ENCODE measurements at places on chromosomes 2 and 18. TPM values are rescaled to one million over a fixed set of nuclear protein-coding genes. Genes with fewer than 3 reads are reported as not detected.

The C2orf78 gene
- total RNA-seq, result not detected

The SOWAHC gene
- 24.7 TPM for total RNA-seq

The DIPK1C gene
- not detected for total RNA-seq

The SLC11A1 gene
- 0.21 TPM for total RNA-seq

DNA sequence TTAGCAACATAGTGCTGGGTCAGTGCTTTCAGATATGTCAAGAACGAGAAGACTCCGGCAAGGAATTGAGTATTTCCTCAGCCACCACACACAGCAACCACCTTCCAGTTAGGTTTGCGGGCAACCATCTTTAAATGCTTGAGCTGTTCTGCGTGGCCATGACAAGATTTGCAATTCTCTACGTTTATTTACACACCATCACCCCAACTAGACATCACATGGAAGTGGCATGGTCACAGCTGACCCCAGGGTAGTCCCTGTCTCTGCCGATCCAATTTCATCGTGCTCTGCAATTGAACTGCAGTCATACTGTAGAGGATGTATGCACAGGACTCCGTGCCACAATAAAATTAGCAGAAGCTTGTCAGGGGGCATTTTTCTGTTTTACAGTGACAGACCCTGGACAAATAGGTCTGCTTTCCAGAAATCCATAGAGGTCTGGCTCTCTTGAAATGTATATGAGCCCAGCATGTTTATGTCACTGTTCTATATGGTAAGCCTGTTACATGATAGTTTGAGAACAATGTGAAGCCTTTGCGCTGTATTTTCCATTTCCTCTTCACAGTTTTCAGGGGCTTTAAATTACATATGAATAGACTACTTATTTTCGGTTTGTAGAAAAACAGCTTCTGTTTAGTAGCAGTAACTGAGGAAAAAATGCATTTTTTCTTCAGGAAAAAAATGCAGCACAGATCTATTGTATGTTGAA is 605.2 kb downstream of the NR4A2 start:
- DNase-seq, result no peak

GRCh38 chr18:12291690-12292089 is 16.4 kb upstream of the TUBB6 start:
- no peak for DNase-seq

DNA sequence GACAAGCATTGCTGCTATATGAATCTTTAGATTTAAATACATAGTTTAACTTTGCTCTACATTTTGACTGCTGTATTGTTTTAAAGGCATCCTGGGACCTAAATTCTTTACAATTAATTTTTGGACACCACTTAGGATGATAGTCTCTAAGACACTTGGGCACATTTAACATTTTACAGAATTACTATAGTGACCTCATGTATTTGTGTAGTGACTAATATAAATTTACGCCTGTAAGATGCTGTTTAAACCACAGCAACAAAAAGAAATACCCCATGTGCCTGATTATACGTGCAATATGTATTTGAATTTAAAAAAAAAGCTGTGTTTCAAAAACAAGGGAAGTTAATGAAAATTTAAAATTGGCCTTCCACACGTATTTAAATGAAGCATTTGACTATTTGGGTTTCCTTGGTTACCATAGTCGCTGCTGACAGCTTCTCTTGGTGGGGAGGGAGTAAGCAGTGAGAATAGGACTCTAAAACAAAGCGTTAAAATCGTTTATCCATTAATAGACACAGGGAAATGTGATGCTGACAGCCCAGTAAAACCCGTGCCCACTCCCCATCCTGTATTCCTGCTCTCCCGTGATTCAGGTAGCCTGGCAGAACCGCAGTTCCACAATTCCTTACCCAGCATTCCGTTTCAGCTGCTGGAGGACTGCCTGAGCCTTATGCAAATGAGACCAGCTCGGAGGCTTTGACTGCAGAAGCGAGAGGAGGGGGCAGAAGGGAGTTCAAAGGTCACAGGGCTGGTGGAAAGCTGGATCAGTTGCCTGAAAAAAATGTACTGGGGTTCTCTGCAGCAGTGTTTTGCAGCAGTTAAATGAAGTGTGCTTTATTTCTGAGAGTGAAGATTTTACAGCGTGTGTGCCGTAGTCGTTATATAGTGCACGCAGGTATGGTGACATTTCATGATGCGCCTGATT is 104.3 kb downstream of the CSRNP3 start:
- peak; percentile 78 for DNase-seq

DNA sequence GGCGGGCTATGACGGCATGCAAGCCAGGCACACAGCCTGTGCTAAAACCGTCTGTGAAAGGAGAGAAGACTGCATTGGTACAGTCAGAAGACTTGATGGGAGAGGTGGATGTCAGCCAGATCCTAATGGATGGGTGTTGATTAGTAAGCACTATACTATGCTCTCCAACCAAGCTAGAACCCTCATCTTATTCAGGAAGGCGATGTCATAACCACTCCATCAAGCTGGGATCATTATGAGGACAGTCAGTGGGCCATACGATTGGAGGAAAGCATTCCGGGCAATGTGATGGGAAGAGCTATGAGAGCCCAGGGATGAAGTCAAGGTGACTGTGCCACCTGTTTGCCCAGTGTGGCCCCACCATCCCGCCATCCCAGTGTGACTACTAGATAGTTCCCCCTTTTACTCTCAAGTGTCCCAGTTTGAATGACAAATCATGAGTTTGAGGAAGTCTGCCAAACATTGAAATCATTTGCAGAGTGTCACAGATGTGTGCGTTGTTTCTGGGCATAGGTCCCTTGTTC is 66.4 kb downstream of the MRPS9 start:
- no peak for DNase-seq

GRCh38 chr2:112053917-112054846 is 887 bp upstream of the TMEM87B start:
- DNase-seq, result peak; percentile 94

DNA sequence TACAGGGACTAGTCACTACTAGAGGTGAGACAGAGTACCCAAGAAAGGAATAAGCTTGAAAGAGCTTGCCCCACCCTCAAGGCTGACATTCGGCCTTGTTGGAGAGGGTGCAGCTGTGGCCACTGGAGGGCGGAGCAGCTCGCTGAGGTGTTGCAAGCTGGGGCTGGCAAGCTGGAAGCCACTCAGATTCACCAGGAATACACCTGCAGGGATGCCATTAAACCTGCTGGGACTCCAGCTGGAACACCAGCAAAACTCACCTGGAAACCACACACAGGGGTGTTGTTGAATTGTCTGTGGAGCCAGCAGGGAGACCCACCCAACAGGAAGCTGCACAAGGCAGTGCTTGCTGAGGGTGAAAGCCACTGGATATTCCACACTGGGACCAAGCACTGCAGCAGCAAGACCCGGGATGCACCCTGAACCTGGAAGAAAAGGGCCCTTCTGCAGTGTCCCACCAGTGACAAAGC is 26.1 kb downstream of the KCTD18 start:
- DNase-seq, result peak; percentile 64

DNA sequence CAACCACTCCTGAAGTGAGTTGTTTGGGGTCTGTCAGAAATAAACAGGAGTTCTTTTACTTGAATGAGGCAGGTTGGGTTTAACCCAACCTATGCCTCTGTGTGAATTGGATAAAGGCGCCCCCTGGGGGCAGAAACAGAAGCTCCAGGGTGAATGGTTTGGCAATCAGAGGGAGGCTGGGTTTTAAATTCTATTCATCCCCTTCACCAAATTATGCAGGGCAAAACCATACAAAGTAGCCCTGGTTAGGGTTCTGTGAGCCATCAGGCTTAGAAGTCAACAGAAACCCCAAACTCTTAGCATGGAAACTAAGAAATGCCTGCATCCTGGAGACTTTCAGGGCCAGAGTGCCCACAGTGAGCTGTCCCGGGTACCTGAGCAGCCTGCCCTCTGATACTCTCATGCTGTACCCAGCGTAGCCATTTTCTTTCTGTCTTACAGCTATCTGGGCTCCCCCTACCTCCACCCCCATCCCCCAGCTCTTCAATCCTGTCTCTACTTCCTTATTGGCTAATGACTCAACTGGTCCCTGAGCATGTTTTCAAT is 241.5 kb downstream of the ICOS start:
- peak; percentile 35 for DNase-seq

GRCh38 chr18:49227441-49228165 is 232.8 kb downstream of the DYM start:
- no peak for DNase-seq

DNA sequence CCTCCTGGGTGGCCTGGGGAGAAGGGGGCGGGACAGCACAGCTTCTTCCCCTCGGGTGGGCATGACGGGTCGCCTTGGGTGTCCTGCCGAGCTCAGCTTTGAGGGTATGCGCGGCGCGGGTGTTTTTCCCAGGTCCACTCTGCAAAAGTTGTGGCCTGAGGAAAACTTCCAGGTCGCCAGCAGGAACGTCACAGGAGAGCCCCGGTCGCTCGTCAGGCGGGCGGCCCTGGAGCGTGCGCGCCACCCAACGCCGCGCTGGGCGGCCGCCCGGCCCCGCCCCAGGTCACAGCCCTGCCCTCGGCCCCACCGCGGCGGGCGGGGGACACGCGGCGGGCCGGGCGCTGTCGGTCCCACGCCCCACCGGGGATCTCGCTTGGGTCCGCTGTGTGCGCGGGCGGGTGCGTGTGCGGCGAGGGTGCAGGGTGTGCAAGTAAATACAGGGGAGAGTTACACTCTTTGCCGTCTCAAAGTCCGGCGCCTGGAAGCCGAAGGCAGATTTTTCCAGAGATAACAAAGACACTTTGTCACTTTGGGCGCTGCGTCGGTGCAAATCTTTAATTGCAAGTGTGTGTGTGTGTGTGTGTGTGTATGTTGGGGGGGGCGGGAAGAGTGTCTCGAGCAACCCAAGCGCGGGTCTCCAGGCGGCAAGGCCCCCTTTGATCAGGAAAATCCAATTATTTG is 616 bp upstream of the SP5 start:
- DNase-seq, result no peak

DNA sequence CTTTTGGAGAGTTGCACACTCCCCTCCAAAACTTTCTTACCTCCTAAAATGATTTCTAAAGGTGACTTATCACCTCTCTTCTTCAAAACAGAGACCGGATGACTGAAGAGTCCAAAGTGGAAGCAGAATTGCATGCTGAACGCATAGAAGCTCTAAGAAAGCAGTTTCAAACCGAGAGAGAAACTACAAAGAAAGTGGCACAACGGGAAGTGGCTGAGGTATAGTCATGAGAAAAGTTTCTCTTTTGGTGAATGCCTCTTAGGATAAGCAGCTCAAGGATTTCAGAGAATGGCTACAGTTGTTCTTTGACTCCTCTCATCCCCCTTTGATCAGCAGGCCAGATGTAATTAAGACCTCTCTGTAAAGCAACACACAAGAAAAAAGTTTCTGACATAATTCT is 73.6 kb downstream of the GTF3C3 start:
- DNase-seq, result no peak

DNA sequence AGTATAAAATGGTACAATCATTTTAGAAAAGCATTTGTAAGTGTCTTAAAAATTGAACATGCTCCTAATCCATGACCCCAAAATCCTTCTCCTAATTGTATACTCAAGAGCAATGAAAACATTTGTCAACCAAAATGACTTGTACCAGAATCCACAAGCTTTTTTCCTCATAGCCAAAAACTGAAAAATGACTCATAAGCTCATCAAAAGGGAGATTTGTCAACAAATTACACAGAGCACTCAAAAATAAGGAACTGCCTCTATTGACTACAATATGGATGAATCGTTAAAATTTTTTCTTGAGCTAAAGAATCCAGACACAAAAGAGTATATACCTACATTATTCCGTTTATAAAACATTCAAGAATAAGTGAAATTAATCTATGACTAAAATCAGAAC is 544.8 kb downstream of the ARHGAP15 start:
- DNase-seq, result no peak
